ENCODE measurements at places on chromosomes 13 and 19.

- no peak for DNase-seq
Observed at GRCh38 chr13:72180253-72180952, 313.4 kb upstream of the DACH1 start.

- no peak for DNase-seq
Observed at GRCh38 chr13:71801781-71802180, 65.2 kb downstream of the DACH1 start.

GRCh38 chr19:47758443-47758804 is 13.1 kb downstream of the NOP53 start:
- DNase-seq: no peak

- peak; percentile 95 for DNase-seq
Observed at GRCh38 chr19:4123615-4124568, at the start of gene MAP2K2. MAP2K2 (minus strand) TSS chr19:4124122; CDS start chr19:4123875, 247 bp downstream.

DNA sequence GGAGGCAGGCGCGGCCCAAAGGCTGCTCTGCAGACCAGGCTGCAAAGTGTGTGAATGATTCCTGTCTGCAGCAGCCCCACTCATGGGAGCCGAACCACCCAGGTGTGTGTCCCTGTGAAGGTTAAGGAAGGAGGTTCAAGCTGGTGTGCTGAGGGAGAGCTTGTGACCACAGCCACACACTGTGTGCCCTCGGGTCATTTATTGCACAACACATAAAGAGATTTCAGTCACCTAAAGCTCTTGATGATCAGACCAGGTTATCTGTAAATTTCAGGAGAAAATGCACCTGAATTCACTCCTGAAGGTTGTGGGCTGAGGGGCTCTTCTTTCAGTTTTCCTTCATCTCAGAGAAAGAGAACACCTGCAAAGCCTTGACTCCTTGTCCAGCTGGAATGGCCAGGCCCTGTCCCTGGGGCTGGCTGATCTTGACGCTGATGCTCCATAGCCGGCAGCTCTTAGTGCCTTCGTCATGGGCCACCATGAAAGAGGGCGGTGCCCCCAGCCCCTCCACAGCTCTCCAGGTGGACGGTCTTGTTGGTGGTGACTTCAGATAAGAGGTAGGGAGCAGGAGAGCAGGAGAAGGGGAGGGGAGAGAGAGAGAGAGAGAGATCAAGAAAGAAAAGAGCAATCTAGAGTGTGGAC is 110.8 kb upstream of the C1QTNF9B start:
- DNase-seq: no peak

DNA sequence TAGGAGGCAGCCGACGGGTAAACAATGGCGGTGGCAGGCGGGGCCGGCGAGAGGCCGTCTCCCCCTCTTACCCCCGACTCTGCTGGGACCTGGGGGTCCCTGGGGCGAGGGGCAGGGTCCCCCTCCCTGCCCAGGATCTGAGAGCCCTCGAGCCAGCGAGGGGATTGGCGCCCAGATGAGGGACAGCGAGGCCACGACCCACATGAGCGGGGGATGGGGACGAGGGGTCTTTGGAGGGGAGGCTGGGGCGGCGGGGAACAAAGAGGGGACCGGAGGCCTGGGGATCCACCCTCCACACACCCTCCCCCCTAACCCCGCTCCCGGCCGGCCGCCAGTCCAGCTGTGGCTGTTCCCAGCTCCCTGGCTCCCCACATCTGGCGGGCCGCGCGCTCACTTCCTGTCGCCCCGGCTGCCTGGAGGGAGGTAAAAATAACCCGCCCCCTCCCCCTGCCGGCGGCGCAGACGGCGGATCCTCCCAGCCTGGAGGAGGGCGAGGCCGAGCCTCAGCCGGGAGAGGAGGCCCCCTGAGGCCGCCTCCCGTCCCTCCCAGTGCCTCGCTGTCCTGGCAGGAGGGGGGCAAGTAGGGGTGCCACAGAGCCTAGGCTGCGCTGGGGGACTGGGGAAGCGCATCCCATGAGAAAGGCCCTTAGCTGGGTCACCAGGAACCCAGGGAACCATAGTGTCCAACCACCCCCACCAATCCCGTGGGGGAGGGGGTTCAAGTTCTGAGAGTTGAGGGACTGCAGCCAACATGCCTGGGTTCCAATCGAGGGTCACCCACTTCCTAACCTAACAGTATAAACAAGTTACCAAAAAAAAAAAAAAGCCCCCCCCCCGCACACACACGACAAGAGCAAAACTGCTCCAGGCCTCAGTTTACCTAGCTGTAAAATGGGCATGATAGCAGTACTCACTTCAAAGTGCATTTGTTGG is 29.3 kb upstream of the NANOS3 start:
- peak; percentile 76 for DNase-seq

- DNase-seq: no peak
Observed at GRCh38 chr13:53642306-53642705, 613.7 kb downstream of the OLFM4 start.

- no peak for DNase-seq
Observed at GRCh38 chr19:5333581-5334365, 6.8 kb downstream of the PTPRS start.

- no peak for DNase-seq
Observed at GRCh38 chr19:11205939-11206570, 8.7 kb upstream of the KANK2 start.

DNA sequence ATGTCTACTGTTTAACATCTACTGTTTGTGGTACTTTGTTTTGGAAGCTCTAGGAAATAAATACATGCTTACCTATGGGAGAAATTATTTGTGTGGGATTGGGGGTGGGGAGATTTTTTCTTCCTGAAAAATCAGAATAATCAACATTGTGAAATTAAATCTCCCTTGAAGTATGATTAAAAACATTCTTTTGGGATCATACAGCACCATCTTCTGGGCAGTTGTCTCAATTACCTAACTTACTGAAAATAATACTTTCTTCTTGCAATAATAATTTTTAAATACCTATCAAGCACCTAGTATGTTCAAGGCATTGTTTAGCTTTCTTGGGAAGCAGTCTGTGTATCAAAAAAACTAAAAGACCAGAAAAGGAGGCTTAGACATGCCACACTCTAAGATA is 576.5 kb upstream of the ARGLU1 start:
- DNase-seq: no peak
